Cortex of kidney (tissue), 1 donor: ENCODE measurements at places on chromosomes 2 and 18.

DNA sequence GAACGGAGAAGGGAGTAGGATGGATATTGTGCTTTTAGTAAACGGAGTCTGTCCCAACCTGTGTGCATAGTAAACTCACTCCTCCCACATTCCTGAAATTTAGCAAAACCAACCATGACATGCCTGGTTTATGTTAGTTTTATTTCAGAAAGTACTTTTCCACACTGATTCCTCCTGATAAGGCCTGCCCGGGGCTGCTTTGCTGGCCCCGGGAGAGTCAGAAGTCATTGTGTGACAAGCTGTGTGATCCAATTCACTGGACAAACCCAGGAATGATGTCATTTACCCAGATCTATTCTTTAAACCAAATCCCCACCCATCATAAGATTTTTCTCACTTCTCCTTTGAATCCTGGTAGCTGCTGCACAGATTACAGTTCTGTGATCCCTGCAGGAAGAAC, 109.0 kb downstream of the SETBP1 start:
- DNase-seq = no peak

DNA sequence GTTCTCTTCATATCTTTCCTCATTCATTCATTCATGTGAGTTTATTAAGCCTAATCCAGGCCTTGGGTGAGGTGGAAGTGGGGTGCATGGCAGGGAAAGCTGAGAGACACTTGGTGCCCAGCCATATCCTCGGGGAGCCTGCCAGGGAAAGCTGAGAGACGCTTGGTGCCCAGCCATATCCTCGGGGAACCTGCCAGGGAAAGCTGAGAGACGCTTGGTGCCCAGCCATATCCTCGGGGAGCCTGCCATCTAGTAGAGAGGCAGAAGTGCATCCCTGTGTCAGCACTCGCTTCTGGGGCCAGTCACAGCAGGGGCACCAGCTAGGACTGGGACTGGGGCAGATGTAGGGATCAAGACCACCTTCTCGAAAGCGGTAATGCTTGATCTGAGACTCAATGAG, 39.4 kb downstream of the DDX18 start:
- no peak for DNase-seq

DNA sequence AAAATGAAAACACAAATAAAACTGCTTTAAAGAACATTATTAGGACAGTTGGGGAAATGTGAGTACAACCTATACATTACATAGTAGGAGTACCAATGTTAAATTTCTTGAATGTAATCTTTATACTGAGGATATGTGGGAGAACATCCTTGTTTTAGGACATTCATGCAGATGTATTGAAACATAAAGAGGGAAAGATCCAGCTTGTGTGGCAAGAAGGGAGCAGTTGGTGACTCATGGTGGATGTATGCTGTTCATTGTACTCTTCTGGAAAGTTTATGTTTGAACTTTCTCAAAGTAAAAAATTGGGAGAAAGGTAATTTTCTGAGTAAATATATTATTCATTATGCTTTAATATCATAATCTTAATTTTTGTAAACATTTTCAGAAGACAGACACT, 132.1 kb upstream of the DLGAP1 start:
- no peak for DNase-seq

- DNase-seq = no peak
Observed at GRCh38 chr2:38433607-38433975, 56.5 kb upstream of the ATL2 start.

- no peak for DNase-seq
Observed at GRCh38 chr2:74025971-74026612, 41.4 kb downstream of the TET3 start.

GRCh38 chr2:109532728-109533076, 81.1 kb downstream of the SEPTIN10 start:
- DNase-seq = no peak

- DNase-seq = no peak
Observed at GRCh38 chr2:150267651-150268415, 219.6 kb downstream of the RND3 start.

GRCh38 chr2:232276733-232277313, 101.7 kb upstream of the ALPP start:
- no peak for DNase-seq

GRCh38 chr18:79644666-79645057, 34.9 kb upstream of the CTDP1 start:
- DNase-seq = no peak

GRCh38 chr2:74532222-74532621, 2.5 kb downstream of the HTRA2 start:
- no peak for DNase-seq

DNA sequence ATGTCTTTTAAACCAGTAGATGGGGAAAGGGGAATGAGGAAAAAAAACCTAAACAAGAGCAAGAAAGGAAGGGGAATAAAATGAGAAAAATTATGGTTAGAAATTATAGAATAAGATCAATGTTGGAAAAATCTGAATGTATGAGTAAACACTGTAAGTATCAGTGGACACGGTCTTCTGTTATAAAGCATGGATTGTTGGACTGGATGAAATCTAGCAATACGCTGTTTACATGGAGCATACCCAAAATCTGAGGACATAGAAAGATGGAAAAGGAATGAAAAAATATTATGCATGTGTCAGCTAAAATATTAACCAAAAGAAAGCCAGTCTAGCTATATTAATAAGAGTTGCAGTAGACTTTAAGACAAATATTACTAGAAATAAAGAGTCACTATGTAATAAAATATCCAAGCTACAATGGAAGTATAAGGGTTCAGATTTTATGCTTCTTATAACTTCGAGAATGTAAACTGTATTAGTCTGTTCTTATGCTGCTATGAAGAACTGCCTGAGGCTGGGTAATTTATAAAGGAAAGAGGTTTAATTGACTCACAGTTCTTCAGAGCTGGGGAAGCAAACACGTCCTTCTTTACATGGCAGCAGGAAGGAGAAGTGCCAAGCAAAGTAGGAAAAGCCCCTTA, 32.4 kb downstream of the DDX1 start:
- no peak for DNase-seq

DNA sequence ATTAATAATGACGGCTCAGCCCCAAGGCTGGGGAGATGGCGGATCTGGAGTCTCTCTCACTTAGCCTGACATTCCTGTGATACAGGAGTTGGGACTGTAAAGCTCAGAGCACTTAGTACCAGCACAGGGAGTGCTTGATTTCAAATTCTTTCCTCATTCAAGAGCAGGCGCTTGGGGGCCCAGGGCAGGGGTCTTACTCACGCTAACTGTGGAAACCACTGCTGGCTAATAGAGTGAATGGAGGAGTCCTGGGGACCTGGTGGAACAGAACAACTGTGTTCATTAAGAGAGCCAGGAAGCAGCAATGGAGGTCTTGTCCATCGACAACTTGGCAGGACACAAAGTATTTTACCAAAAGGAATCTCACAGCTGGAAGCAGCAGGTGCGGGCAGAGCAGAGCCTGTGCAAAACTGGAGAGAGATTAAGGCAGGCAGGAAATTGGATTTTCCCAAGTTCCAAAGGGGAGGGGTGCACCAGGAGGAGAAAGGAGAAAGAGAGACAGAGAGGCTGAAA, 358.9 kb downstream of the TNS1 start:
- DNase-seq = no peak

GRCh38 chr18:78953566-78953965, 26.1 kb upstream of the SALL3 start:
- no peak for DNase-seq

DNA sequence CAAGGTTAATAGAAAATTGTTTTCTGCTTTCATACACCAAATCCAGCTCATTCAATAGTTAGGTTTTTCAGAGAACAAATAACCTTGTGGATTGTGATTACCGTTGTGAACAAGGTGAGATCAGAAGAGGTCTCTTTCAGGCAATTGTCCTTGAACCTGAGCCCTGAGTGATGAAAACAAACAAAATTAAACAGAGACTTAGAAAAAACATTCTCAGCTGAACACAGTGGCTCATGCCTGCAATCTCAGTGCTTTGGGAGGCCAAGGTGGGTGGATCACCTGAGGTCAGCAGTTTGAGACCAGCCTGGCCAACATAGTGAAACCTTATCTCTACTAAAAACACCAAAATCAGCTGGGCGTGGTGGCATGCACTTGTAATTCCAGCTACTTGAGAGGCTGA, 68.1 kb downstream of the HNMT start:
- DNase-seq = no peak

DNA sequence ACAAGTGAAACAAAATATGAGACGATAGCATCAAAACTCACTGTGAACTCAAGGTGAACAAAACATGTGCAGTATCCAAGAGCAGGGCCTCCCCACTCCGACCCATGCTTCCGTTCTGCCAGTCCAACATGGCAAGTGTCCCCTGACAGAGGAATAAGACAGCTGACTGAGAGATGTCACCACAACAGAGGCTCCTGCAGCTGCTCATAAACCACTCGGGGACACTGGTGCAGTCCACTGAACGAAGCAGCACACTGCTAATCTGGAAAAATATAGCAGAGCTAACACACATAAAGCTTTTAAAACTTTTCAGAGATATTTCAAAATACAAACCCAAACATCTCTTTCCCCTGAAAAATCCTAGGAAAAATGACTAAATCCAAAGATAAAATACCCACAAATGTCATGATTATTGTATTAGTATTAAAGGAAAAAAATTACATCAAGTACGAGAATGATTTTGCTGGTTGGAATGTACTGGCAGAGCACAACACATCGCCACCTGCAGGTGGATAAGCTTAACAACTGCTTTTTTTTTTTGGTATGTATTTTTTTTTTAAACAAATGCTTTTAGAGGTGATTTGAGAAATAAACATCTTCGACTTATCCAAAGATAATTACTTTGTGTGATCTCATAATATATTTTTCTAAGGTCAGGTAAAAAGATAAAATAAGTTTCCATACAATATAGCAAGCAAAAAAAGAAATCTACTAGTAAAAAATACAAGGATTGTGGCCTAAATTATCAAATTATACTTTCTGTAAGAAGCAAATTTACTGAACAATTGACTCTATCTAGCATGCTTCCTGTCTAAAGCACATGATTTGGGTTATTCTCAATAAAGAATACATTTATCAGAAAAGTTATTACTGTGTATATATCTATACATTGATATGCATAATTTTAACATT, 18.6 kb downstream of the THADA start:
- DNase-seq = no peak
